RPMI7951 (cell line): ENCODE measurements at places on chromosomes 5 and 9. TPM values are rescaled to one million over a fixed set of nuclear protein-coding genes. Genes with fewer than 3 reads are reported as not detected.

CKMT2 gene
- total RNA-seq: 2.2 TPM in 1 of 2 replicates, not detected in the other

ADAMTS16 gene
- total RNA-seq: 3.4 and 4.2 TPM in 2 replicates

IGFBPL1 gene
- not detected in 2 replicates for total RNA-seq

MCC gene
- total RNA-seq: 10.3 and 11.3 TPM in 2 replicates

PLPP7 gene
- 11.4 and 13.5 TPM in 2 replicates for total RNA-seq

SLIT3 gene
- total RNA-seq: 0.72 and 1.3 TPM in 2 replicates

IFNA2 gene
- total RNA-seq: not detected in 2 replicates

IL3 gene
- not detected in 2 replicates for total RNA-seq

HAVCR1 gene
- total RNA-seq: not detected in 2 replicates

STK32A gene
- total RNA-seq: 0.84 and 1.8 TPM in 2 replicates

TTC33 gene
- total RNA-seq: 13.4 and 19.5 TPM in 2 replicates

MARCOL gene
- not detected in 2 replicates for total RNA-seq

SPRY4 gene
- 23.7 TPM in 2 replicates for total RNA-seq

OTP gene
- total RNA-seq: under 0.01 TPM in 1 of 2 replicates, not detected in the other

HMHB1 gene
- total RNA-seq: not detected in 2 replicates

MOB3B gene
- total RNA-seq: under 0.01 TPM in 1 of 2 replicates, not detected in the other

CATSPER3 gene
- total RNA-seq: not detected in 2 replicates

PCDHA1 gene
- under 0.01 TPM in 1 of 2 replicates, not detected in the other for total RNA-seq

PRDM9 gene
- total RNA-seq: not detected in 2 replicates

IRGM gene
- not detected in 2 replicates for total RNA-seq

FOXD4 gene
- total RNA-seq: not detected in 2 replicates

GABBR2 gene
- not detected in 2 replicates for total RNA-seq

GRXCR2 gene
- not detected in 2 replicates for total RNA-seq

PDE8B gene
- not detected in 2 replicates for total RNA-seq

OGN gene
- total RNA-seq: not detected in 2 replicates

NUTM2F gene
- total RNA-seq: not detected in 2 replicates

OBP2A gene
- not detected in 2 replicates for total RNA-seq

KIAA0825 gene
- total RNA-seq: 1.5 and 2.3 TPM in 2 replicates

STPG3 gene
- not detected in 2 replicates for total RNA-seq

ARID3C gene
- not detected in 2 replicates for total RNA-seq

BRINP1 gene
- total RNA-seq: under 0.01 and 0.24 TPM in 2 replicates

MORN5 gene
- total RNA-seq: not detected in 2 replicates

PCDHB14 gene
- total RNA-seq: 0.72 and 0.88 TPM in 2 replicates

COL27A1 gene
- 2.8 and 4.7 TPM in 2 replicates for total RNA-seq

NPDC1 gene
- total RNA-seq: 0.60 and 1.6 TPM in 2 replicates

ADAMTS2 gene
- 0.49 and 0.60 TPM in 2 replicates for total RNA-seq

ARHGEF37 gene
- 0.24 and 0.29 TPM in 2 replicates for total RNA-seq
